ENCODE measurements at places on chromosomes 7 and 10.

DNA sequence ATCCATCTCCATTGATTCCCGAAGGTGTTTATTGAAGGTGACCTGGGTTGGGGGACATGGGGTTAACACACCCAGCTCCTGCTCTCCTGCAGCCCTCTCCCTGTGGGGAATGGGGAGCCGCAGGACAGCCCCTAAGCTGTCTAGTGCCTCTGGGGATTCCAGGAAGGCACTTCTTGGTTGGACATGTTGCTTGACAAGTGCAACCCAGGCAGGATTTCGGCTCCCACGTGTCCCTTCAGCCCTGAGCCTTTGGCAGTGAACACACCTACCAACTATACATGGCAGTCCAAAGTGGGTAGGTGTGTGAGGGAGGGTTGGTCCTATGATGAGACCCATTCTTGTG, 43.9 kb downstream of the DOCK1 start:
- DNase-seq, result no peak

DNA sequence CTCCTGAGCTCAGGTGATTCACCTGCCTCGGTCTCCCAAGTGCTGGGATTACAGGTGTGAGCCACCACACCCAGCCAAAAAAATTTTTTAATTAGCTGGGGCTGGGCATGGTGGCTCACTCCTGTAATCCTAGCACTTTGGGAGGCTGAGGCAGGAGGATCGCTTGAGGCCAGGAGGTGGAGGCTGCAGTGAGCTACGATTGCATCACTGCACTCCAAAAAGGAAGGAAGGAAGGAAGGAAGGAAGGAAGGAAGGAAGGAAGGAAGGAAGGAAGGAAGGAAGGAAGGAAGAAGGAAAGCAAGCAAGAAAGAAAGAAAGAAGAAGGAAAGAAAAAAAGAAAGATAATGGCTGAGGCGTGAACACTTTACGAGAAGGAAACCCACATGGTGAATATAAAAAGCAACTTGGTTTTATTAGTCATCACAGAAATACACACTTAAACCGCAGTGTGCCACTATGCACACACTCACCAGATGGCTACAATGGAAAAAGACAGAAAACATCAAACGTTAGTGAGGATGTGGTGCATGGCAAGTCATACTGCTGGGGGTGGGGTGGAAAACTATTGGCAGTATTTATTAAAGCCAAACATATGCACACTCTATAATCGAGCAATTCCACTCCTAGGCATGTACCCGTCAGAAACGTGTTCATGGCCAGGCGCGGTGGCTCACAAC, 4.4 kb upstream of the CCL26 start:
- DNase-seq, result no peak

DNA sequence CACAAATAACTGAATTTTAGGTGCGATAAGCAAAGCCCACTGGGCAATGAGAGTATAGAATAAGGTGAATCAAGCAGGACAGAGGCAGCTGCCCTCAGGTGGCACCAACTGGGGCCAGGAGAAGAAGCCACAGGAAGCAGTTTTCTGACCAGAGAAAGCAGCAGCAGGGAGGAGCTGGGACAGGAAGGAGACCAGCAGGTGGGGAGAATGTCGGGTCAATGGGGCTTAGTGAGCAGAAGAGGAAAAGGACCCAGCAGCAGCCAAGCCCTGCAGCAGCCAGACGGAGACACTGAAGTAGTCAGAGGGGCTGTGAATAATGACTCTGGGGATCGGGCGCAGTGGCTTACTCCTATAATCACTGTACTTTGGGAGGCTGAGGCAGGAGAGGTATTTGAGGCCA, 209.6 kb upstream of the SH2B2 start:
- DNase-seq, result no peak

DNA sequence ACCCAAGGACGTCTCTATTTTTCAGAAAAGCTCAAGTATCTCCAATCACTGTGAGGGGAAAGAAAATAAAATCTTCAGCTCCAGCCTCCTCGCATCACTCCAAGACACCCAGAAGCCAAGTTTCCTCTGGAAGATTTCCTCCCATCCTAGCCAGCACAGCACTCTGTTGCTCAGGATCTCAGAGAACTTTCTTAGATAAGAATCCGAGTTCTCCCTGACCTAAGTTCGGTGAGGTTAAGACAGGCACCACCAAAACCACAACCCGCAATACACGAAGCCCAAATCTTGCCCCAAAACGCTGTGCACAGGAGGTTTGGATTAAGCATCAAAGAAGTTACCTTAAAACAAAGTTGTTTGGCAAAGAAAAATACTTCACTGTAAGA, 4.2 kb downstream of the FAM53B start:
- no peak for DNase-seq

DNA sequence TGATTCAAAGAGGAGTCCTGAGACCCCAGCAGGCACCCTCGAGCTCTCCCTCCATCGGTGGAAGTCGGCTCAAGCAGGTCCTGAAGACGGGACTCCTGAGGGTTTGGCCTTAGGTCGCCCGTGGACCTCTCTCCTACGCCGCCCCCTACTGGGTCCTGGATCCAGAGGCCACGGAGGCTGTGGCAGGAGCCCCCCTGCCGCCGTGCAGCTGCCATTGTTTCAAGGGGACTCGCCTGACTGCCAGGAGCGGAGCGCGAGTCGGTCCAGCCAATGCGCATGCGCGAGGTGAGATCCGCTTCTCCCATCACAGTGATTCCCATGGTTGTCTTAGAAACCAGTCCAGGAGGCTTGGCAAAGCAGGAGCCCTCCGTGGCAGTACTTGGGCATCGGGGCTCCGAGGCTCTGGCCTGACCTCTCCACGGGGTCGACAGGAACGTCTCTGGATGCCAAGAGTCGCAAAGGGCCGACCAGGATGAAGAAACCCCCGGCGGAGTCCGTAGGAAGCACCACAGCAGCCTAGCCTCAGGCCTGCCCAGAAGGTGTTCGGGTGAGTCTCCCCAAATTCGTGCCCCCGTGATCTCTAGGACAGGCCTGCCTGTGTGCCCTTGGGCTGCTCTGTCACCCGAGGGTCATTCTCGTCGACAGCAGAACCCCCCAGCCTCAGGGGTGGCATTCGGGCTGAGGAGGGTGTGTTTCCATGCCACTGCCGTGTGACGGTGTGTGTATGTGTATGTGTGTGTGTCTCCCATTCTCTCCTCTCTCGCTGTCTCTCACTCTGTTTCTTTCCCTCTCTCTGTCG, 322.3 kb downstream of the ZNF716 start:
- DNase-seq, result no peak
